ENCODE measurements at places on chromosomes 5 and 9.

GRCh38 chr5:72408127-72408526 is 88.0 kb downstream of the PTCD2 start:
- DNase-seq: no peak

DNA sequence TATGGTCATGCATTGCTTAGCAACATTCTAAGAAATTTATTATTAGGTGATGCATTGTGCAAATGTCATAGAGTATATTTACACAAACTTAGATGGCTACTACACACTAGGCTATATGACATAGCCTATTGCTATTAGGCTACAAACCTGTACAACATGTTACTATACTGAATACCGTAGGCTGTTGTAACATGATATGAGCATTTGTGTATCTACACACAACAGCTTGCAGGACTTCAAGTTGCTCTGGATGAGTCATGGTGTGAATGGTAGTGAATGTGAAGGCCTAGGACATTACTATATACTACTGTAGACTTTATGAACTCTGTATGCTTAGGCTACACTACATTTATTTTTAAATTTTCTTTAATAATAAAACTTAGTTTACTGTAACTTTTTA is 107.2 kb upstream of the MAMDC2 start:
- peak; percentile 86 for DNase-seq

DNA sequence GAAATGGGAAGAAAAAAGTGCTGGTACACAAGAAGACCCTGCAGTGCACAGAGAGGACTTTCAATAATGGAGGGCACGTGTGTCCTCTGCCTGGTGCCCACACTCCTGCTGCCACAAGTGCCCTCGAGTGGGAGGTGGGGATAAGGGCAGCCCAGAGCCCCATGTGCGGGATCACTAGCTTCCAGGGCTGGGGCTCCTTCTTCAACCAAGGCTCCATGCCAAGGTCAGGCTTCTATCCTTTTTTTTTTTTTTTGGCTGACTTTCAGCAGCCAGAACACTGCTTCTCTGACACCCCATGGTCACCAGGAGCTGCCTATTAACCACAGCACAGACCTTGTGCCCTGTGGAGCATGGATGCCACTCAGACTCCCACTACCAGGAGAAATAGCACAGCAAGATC is 7.5 kb downstream of the ACSL6 start:
- no peak for DNase-seq

DNA sequence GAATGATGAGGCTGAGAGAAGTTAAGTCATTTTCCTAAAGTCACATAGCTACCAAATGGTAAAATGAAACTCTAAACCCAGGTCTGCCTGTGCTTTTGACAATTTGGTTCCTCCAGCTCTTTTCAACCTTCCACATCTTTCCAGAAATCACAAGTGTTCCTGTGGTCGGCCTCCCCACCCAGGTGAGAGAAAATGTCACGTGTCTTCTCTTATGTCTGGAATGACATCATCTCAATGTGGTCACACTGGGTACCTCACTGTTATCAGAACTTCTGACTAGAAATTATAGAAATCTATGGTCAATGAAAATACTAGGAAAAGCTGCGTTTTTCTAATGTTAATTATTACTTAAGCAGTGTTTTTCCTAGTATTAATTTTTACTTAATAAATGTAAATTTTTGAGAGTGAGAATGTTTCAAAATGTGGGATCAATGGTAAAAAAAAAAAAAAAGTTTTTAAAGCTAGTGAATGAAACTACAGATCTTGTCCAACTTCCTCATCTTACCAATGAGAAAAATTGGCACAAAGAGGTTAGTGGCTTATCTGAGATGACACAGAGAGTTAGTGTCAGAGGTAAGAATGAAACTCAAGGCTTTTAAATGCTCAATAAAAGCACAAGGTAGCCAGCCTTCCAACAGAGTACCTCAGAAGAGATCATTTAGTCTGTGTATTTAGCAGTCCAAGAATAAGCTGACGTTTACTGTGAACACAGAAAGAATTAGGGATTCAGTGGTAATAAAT is 228.7 kb upstream of the NR4A3 start:
- DNase-seq: no peak

GRCh38 chr5:130624805-130625204 is 540.3 kb downstream of the HINT1 start:
- no peak for DNase-seq

DNA sequence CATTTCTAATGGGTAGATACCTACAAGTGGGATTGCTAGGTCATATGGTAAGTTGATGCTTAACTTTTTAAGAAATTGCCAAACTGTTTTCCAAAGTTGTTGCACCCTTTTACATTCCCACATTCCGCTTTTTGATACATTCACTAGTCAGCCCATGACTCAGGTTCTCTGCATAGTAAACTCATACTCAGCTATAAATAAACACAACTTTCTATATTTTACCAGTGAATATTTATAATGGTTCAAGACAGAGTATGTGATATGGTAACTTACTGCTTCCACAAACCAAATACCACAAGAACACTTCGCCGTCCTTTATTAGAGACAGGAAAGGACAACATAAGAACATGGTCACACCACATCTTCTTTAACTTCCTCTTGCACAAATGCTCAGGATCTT is 54.0 kb downstream of the PLPP1 start:
- DNase-seq: no peak

GRCh38 chr5:38677636-38678035 is 121.2 kb upstream of the LIFR start:
- no peak for DNase-seq
